Ovary (tissue), 10 donors: ENCODE measurements at places on chromosomes 11 and 22. TPM values are rescaled to one million over a fixed set of nuclear protein-coding genes. Genes with fewer than 3 reads are reported as not detected.

HTR3A gene
- not detected for total RNA-seq

DNAJB7 gene
- not detected for total RNA-seq

DNA sequence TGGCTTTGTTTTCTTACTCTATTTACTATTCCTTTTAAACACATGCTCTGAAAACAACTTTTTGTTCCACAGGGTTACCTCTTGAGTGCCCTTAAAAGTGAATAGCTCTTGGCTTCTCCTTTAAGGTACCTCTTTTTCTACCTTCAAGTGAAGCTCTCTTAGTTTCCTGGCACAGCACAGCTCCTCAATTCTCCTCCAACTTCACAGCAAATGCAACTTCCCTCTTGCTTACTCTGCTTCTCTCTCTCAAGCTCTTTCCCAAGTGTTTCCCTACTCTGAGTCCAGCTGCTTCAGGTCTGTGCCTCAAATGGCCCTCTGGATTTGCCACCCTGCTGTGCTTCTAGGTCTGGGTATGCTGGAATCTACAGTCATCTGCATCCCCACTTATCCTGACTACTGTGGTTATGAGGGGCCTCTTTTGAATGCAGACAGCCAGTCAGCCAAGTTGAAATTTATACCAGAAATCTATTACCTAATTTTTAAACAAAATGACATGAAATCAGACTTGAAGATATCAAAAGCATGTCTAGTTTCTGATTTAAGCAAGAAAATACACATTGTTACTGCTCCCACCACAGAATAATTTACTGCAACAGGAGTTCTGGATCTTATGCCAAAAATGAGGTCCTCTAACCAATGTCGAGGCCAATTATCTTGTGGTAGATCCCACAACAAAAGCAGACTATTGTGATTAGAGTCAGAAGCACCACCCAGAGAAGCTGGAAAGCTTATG is 371.1 kb downstream of the SOX6 start:
- DNase-seq, result no peak

KRTAP5-1 gene
- not detected for total RNA-seq

LAYN gene
- 25.0 TPM for total RNA-seq

OR52I2 gene
- total RNA-seq, result not detected

DNA sequence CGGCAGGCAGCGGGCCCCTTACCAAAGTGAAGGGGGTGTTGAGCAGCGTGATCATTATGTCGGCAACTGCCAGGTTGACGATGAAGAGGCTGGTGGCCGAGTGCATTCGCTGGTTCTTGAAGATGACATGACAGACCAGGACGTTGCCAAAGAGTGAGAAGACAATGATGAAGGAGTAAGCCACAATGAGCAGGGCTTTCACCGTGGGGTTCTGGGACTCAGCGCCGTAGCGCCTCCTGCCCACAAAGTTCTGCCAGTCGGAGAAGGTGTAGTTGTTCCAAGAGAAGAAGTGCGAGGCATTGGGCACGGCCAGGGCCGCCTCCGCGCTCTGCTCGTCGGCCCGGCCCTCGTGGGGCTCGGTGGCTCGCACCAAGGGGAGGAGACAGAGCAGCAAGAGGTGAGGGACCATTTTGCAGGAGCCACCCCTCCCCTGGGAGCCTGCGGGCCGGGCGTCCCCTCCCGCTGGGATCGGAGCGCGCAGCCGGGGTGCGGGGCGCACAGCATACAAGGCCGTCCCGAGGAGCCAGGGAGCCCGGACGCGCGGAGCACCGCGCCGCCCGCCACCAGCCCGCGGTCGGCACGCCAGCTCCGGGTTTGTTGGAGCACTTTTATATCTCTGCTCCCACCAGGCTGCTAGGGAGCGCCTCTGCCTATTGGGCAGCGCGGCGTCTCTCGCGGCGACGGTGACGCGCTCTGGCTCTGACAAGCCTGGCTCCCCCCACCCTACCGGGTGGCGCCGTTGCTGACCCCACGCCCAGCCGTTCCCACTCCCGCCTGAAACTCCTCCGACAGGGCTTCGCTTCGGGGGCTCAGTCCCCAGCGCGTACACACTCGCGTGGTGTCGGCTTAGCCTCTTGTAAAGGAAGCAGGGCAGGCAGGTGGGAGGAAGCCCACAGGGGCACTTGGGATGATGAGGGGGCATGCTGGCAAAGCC is at the start of gene GPR83:
TSS of gene GPR83 (minus strand) at position 581 of the 934 bp plus-strand sequence. CDS start at position 409, 172 bp downstream.
- no peak for DNase-seq

GRCh38 chr22:44413211-44413610 is 84.8 kb downstream of the RTL6 start:
- DNase-seq, result no peak

DNA sequence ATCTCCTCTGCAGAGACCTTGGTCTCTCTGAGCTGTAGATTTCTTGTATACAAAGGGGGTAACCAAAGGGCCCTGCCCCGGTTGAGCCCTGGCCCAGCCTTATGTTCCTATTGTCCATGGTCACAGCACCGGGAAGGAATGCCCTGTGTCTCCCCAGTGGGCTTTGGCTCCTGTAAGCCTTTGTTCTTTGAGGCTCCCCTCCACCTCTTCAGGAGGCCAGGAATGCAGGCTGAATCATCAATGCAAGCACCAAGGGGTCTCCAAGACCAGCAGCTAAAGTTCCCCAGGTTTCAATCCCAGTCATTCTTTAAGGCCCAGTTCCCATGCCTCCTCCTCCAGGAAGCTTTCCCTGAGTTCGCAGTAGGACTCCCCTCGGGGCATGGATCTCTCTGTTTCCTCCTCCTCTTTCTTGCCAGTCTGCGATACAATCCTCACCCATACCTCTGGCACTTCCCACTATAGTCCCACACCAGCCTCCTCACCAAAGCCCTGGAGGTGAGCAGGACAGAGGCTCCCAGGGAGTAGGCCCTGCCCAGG is 29.2 kb upstream of the KLHL35 start:
- no peak for DNase-seq

- DNase-seq, result no peak
These were observed 74.1 kb downstream of the TRIM29 start for GRCh38 chr11:120063686-120064340.

LRRC74B gene
- total RNA-seq, result 3.0 TPM

DNA sequence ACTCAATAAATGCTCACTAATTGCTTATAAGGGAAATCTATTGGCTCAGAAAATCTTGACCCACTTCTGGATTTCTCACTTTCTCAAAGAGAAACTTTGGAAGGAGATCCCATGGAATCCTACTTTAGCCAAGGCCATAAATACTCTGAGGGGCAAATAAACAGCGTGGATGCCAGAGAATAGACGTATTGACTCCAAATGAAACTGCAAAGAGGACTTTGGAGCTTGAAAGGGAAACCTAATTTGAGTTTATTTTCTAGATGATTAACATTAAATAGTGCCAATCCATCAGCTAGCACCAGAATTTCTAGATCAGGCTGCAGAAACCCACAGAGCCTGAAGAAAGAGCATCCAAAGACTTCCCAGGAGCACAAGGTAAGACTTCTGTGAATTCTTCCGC is at the start of gene MS4A18:
TSS of gene MS4A18 (plus strand) at position 301 of the 400 bp plus-strand sequence.
- DNase-seq, result no peak

DNA sequence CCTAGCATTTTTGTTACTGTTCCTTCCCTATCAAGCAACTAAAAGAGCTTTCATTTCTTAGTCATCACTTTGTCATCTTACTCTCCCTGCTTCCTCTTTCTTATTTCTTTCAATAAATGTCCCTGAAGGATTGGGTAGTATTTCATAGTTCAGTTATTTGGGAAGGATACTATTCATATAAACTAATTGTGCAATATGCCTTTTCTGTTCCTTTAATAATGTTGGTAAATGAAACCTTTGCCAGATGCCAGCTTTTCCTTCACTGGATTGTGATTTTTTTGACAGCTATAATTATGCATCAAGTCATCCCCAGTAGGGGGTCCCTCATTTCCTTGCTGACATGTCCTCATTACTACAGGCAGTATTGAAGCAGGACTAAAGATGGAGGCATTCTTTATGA is 101.7 kb downstream of the ATM start:
- DNase-seq, result no peak

MYRF gene
- total RNA-seq, result 109 TPM
